ENCODE measurements at places on chromosomes 12 and 14. TPM values are rescaled to one million over a fixed set of nuclear protein-coding genes. Genes with fewer than 3 reads are reported as not detected.

Gene KLC1
- 75.8 TPM for total RNA-seq

- no peak for DNase-seq
Observed at GRCh38 chr14:30621354-30621939, 672 bp upstream of the SCFD1 start.

GRCh38 chr14:105914738-105915385, 388.5 kb downstream of the TMEM121 start:
- no peak for DNase-seq

- DNase-seq, result no peak
Observed at GRCh38 chr14:44893535-44893934, 68.2 kb downstream of the KLHL28 start.

DNA sequence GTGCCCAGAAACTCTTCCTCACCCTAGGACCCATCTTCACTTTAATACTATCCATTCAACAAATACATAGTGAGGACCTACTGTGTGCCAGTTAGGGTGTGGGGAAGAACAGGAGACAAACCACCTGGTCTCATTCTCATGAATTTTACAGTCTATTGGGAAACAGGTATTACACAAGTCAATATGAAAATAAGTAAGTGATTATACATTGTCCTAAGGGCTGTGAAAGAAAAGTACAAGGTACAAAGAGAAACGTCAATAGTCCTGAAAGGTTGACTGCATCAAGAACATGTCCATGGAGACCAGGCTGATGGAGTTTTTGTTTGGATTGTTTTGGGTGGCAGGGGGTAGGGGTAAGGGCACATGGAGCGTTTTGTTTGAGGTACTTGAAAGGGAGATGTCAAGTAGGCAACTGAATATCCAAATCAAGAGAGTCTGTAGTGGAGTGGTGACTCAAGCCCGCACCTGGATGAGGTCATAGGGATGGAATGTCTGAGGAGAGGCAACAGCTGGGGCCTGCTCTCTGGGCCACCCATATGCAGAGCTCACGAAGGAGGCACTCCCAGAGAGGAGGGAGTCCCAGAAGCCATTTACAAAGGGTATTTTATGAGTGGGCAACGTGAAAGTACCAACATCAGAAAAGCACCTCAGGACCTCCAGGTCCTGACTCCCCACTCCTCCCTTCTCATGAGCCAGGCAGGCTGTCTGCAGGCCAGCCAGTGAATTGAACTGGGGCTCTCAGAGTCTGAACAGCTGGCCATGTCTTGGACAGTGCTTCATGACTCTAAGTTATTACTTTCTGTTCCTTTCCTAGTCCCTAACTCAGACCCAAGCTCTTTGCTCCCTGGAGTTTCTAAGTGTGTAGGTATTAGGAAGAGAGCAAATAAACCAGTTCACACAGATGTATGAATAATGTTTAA, 272.0 kb downstream of the ZFP36L1 start:
- DNase-seq, result no peak

Data from MG63 (cell line).